Stimulated activated CD4-positive, alpha-beta T cell treated with anti-CD3 and anti-CD28 coated beads, Interleukin-2, amount 100 ng/mL, for 24 hours (primary cell): ENCODE measurements at places on chromosomes 5 and 9.
A peak's percentile ranks its signal among the peaks of the same experiment; 100 is the strongest.

DNA sequence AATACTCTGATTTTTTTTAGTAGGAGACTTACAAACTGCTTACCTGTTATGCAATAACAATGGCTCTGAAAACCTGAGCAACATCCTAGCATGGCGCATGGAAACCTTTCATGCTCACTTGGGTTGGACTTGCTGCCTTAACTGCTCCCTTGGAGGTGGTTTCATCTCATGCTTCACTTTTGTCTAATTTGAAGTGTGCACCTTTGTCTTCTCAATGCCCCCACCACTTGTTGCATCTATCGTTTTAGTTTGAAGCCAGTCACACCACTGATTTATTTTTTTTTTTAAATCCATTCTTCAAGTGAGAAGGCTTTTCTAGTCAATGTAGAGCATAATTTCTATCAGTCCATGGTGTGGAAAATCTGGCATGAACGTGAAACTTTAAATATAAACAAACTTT lies 63.2 kb downstream of the CFAP90 start:
- no peak for DNase-seq

DNA sequence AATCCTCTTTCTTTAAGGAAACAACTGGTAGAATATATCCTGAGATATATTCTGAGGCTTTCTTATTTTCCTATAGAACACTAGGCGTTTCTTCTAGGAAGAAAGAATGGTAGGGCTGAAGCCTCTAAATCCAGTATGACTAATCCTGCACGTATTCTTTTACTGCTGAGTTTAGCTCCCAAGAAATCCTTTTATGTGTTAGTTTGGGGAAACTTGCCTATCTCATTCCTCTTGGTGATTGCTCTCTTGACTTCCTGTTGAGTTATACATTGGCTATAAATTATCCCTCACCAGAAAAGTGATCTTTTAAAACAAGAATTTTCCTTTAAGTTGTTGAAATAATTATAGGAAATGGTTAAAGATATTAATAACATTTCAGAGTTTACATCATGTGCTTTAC lies 422.9 kb downstream of the TMEM161B start:
- no peak for DNase-seq

DNA sequence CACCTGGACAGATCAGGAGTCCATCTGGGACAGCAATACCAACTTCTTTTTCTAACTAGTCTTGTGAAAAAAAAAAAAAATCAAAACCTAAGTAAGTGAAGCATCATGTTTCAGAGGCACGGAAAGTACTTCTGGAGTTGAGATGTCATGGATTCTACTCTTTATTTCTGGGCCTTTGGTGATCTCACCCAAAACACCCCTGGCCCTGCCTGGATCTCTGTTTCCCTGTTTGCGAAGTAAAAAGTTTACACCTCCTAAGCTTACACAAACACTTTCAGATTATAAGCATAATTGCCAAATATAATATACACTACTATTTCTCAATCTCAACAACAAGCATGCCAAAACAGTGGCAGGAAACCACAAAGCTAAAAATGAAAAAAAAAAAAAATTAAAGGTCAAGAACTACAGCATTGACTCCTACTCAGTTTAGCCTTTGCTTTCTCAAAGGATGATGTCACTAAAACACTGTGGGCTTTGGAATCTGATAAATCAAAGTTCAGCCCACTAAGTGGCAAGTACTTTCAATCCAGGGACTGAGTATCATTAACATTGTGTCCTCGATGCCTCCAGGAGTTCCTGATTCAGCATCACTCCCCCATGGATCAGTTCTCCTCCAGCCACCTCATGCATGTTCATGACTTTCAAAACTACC lies 291.9 kb downstream of the NFIB start:
- no peak for DNase-seq

DNA sequence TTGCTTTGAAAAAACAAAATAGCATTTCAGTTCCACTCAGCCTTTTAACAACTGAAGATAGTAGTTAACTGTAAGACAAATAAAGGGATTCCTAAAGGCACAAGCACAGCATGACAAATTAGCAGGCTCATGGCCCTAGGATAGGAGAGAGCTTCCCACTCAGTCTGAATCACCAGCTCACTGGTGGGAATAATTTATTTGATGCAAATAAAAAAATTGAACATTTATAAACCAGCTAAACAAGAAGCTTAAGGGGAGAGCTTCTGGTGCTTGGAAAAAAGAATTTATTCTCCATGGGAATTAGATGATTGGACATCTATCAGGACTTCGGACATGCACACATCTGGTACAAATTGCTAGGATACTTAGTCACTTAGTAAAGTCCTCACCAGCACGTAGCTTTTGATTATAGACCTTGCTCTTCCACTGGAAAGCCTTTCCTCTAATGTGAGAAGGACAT lies 294.1 kb upstream of the TNC start:
- no peak for DNase-seq

DNA sequence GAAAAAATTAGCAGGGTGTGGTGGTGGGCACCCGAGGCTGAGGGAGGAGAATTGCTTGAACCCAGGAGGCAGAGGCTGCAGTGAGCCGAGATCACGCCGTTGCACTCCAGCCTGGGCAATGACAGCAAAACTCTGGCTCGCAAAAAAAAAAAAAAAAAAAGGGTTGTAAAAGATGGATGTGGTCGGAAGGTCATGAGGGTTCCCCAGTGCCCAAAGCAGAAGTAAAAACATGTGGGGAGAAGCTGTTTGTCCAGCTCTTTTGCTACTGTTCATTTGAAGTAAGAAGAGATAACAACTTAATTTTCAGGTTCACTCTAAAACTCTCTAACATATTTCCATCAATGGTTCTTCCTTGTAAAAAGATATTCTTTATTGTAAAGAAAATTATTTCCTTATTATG lies 57.1 kb upstream of the GOLPH3 start:
- DNase-seq = no peak

- peak; percentile 73 for DNase-seq
Measured at GRCh38 chr9:63816751-63817621, 1468.0 kb downstream of the FOXD4L5 start.
